AG08395 (cell line): ENCODE measurements at places on chromosomes 6 and 20.

DNA sequence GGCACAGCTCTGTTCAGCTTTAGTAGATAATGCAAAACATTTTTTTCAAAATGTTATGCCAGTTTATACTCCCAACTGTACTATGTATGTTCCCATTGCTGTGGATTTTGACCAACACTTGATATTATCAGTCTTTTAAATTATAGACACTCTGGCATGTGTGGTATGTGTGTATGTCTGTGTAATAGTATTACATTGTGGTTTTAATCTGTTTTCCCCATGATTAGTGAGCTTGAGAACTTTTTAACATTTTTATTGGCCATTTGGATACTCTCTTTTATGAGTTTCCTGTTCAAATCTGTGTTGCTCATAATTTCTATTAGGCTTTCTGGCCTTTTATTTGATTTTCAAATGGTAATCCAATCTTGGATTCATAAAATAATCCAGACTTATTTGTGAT, 69.2 kb upstream of the TXNDC5 start:
- no peak for DNase-seq

- no peak for DNase-seq
Observed at GRCh38 chr20:64006902-64007301, 26.0 kb downstream of the PRPF6 start.

DNA sequence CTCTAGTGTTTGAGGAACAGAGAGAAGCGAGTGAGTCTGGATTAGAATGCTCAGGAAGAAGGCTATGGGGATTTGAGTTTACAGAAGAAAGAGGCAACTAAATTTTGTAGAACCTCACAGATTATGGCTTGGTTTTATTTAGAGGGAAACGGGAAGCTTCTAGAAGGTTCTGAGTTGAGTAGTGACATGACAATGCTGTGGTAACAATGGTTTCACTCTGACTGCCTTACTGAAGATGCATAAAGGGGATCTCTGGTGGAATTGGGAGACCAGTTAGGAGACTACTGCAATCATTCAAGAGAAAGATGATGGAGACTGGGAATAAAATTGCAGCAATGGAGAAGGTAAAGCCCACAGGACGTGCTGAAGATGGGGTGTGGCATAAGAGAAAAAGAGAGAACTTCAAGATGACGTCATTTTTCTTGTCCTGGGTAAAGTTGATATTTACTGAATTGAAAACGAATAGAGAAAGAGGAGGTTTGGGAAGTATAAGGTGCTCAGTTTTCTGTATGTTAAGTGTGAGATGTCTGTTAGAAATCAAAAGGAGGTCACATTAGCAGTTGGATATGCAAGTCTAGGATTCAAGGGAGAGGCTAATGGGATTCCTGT, 710.1 kb upstream of the NRSN1 start:
- no peak for DNase-seq

GRCh38 chr6:88442737-88443136, 276.6 kb upstream of the CNR1 start:
- no peak for DNase-seq

- no peak for DNase-seq
Observed at GRCh38 chr6:32371229-32371628, 474 bp downstream of the TSBP1 start.

DNA sequence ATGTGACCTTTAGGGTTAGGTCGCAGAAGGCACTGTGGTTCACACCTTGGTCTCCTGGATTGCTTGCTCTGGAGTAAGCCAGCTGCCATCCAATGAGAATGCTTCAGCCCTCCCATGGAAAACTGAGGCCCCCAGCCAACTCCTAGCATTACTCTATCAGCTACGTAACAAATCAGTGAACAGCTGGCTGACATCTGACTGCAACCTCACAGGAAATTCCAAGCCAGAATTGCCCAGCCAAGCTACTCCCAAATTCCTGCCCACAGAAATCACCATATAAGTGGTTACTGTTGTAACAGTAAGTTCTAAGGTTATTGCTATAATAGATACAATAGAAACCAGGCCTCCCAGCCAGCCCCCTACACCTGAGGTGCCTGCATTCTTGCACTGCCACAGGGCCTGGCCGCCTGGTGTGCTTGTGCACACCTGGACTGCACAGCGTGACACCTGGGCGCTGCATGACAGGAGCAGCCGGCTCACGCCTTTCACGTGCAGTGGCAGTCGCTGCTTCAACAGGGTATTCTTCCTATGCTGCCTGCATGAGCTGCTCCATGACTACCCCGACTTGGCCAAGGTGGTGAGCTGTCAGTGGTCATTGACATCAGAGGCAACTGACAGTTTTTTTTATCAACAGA, 429.7 kb upstream of the RUNX2 start:
- peak; percentile 72 for DNase-seq

DNA sequence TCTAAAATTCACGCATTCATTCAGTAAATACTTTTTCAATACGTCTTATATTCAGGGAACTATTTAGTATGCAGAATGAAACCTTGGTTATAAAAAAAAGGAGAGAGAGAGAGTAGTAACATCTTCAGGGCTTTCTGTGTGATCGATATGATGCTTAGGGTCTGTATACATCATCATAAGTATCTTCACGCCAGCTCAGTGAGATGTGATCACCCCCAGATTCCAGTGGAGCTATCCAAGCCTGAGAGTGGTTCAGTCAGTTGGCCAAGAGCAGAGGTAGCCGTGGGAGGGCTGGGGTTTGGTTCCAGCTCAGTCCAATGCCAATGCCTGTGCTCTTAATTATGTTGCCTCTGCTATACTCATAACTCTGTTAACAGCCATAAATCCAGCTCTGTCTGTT, 8.6 kb downstream of the CD83 start:
- DNase-seq, result no peak

DNA sequence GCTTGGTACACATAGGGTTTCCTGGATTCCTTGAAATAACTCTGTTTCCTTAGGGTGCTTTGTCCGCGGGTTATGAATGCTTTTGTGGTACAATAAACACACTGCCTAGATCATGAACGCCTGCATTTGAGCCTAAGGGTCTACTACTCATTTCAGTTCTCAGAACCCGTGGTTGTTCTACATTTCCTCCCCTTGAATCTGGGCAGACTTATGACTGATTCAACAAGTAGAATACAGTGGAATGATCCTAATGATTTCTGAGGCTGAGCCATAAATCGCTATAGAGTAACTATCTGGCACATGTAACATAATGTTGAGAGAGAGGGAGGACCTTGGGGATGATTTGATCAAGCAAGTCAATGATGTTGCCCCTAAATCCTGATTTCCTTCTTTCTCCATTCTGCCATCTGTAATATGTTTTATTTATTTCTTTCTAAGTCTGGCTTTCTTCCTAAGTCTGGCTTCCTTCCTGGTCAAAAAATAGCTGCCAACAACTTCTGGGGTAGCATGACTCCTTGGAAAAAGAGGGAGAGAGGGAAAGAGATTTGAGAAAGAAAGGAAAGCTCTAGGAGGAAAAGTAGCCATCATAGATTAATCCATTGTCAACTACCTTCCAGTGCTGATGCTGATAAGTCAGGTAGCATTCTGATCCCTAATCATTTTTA, 23.0 kb downstream of the ABRACL start:
- no peak for DNase-seq

GRCh38 chr20:16111852-16112412, 461.3 kb downstream of the KIF16B start:
- DNase-seq, result no peak

DNA sequence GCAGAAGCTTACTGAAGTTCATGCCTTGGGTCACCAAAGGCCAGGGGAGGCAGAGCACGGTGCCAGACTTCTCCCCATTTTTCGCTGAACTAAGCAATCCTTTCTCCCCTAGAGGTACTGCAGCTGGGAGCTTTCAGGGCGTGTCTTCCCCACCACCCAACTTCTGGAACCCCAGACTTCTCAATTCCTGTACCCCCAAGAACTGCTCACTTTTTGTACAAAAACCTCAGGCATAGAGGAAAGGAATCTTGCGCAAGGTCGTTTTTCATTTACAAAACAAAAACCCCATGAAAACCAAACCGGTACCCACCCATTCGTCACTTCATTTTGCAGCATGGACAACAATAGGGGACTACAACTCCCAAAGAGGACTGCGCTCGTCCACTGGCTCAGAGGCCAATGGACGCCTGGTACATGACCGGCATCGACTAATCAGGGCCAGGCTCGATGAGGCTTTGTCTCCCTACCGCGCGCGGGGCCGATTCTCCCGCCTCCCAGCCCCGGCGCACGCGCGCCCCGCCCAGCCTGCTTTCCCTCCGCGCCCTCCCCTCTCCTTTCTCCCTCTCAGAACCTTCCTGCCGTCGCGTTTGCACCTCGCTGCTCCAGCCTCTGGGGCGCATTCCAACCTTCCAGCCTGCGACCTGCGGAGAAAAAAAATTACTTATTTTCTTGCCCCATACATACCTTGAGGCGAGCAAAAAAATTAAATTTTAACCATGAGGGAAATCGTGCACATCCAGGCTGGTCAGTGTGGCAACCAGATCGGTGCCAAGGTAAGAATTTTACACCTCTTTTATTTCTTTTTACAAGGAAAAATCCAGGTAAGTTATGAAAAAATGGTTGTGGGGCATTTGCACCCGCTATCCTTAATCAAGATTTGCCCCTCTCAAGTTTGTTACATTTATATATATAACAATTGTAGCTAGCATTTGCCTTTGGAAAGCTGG, at the start of gene TUBB:
Gene TUBB, plus strand, starts transcription at position 562 of the 947 bp plus-strand sequence. Its CDS starts 155 bp downstream, at position 717.
- peak; percentile 91 for DNase-seq

- DNase-seq, result peak; percentile 26
Observed at GRCh38 chr6:111482188-111482958, 645 bp downstream of the REV3L start.

DNA sequence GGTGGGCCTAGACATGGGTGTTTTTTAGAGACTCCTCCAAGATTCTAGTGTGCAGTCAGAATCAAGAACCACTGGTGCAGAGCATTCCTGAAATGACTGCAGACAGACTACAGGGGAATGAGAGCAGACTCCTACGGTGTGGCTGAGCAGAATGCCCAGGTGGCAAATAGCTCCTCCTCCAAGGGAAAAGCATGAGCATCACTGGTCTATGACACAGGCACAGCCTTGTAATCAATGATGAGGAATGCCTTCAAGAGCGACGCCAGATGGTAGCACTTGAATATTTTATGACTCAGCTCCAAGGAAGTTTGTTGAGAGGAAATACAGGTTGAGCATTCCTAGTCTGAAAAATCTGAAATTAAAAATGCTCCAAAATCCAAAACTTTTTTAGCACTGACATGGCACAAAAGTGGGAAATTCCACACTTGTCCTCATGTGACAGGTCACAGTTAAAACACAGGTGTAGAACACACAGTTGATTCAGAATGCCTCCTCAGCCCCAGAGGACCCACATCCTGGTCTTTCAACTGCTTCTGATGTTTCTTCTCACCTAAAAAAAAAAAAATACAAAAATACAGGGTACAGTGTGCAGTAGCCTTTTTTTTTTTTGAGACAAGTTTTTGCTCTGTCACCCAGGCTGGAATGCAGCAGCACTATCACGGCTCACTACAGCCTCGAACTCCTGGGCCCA, 10.6 kb upstream of the FAM8A1 start:
- peak; percentile 84 for DNase-seq

DNA sequence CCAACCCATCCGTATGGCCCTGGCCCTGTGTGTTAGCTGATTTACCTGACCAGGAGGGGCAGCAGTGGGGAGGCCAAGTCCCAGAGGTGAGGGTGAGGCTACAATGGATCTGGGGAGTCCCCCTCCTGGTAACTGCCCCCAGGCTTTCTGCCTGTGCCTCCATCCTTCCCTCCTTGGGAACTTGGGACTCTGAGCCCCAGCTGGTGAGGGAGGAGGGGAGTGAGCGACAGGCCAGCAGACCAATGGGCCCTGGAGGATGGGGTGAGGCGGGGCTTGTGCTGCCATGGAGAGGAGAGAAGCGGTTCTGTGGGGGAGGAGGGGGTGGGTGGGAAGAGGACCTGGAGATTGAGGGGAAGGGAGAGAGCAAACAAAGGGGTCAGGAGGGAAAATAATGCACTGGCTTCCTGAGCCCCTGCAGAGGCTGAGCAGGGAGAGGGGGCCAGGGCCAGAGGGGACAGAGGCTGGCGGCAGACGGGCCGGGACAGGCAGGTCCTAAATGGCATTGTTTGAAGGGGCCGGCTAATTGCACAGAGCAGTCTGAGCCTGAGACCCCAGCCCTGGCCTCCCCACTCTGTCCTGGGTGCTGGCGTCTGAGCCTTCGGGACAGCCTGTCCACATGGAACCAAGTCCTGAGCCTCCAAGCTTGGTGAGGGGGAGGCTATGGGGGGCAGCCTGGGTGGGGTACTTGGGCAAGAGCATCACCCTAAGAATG, 17.5 kb downstream of the DNMT3B start:
- DNase-seq, result no peak

DNA sequence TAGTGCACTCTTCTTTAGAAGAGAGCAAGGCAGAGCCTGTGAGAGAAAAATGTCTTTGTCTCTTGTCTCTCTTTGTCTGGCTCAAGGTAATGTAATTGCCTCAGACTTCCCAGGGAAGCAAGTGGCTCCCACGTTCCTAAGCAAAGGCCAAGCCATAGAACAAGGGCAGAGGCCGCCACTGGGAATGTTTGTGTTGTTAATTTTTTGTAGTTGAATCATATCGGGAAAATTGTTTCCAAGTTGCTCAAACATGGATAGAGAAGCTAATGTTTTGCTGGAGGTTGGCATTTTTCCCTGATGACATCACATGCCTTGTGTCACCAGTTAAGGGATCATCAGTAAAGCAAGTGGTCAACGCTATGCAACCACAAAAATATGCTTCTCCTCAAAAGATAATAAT, 211.5 kb upstream of the FOXA2 start:
- peak; percentile 90 for DNase-seq

DNA sequence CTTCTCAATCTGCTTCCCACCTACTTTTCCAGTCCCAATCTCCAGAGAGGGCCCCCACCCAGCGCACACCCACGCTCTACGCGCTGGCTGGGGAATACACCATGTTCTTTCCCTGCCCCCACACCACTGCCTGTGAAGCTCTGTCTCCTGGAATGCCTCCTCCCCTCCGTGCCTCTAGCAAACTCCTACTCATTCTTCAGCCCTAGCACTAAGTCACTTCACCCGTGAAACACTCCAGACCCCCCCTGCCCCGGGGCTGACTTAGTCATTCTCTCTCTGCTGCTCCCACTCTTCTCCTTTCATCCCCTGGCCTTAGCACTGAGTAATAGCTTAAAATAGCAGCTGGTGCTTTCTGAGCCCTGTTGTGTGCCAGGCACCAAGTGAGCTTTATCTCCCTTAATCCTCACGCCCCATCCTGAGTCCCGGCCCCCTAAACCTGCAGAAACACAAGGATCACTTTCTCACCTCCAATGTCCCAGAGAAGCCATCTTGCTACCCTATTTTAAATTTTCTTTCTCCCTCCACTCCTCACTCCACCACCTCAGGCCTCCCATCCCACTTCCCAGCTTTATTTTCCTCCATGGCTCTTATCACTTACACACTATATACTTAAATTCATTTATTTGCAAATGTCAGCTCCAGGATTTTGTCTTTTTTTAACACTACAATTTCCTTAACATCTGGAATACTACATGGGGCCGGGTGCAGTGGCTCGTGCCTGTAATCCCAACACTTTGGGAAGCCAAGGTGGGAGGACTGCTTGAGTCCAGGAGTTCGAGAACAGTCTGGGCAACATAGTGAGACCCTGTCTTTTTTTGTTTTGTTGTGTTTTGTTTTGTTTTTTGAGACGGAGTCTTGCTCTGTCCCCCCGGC, 6.3 kb upstream of the PARD6B start:
- peak; percentile 89 for DNase-seq

DNA sequence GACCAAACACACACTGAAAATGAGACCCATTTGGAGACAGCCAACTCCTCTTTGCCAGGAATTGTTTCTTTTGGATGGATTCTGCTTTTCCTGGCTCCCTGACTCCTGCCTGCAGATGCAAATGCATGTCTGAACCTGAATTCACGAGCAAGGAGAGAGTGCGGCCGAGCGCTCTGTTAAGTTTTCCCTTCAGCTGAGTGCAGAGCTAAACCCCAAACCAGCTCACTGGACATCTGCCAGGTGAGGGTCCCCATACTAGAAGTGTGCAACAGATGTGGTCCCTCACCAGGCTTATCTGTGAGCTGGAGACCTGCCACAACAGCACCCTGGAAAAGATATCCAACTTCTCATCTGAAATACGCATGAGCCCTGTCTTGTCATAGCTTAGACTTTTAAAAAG, 59.0 kb downstream of the CD164 start:
- no peak for DNase-seq
